T follicular helper cell (primary cell): ENCODE measurements at places on chromosomes 2 and 18.
A peak's percentile ranks its signal among the peaks of the same experiment; 100 is the strongest.

GRCh38 chr2:224038049-224038829 lies 847 bp downstream of the SERPINE2 start:
- DNase-seq = no peak

DNA sequence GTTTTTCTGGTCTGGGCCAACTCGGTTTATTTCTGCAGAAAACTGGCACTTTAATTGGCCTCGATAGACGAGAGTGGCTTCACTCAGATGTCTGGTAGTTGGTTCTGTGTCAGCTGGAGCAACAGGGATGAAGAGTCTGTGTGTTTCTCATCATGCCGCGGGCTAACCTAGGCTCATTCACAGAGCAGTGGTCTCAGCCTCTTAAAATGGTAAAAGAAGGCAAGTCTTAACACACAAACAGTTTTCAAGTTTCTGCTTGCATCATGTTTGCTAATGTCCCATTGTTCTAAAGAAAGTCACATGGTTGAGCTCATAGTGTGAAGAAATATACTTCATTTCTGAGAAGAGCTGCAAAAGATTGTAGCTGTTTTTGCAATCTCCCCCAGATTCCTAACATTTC lies 37.5 kb upstream of the ANXA4 start:
- no peak for DNase-seq

- DNase-seq = no peak
These were observed 199.3 kb downstream of the HDAC4 start for GRCh38 chr2:239201531-239201876.

GRCh38 chr2:143433251-143433650 lies 304.0 kb downstream of the ARHGAP15 start:
- no peak for DNase-seq

DNA sequence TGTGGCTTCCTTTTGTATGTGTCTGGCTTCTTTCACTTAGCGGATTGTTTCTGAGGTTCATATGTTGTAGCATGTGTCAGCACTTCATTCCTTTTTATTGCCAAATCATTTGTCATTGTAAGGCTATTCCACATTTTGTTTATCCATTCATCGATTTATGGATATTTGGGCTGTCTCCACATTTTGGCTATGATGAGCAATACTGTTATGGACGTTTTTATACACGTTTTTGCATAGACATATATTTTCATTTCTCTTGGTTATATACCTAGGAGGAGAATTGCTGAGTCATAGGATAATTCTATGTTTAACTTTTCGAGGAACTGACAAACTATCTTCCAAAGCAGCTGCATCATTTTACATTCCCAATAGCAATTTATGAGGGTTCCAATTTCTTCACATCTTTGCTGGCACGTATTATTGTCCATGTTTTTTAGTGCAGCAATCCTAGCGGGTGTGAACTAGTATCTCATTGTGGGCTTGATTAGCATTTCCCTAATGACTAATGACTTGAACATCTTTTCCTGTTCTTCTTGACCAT lies 48.1 kb upstream of the TBC1D8 start:
- DNase-seq = no peak

GRCh38 chr2:176128982-176129796 lies at the start of gene HOXD8:
HOXD8 (plus strand) TSS chr2:176129705; CDS start chr2:176130367, 662 bp downstream.
- DNase-seq = no peak

DNA sequence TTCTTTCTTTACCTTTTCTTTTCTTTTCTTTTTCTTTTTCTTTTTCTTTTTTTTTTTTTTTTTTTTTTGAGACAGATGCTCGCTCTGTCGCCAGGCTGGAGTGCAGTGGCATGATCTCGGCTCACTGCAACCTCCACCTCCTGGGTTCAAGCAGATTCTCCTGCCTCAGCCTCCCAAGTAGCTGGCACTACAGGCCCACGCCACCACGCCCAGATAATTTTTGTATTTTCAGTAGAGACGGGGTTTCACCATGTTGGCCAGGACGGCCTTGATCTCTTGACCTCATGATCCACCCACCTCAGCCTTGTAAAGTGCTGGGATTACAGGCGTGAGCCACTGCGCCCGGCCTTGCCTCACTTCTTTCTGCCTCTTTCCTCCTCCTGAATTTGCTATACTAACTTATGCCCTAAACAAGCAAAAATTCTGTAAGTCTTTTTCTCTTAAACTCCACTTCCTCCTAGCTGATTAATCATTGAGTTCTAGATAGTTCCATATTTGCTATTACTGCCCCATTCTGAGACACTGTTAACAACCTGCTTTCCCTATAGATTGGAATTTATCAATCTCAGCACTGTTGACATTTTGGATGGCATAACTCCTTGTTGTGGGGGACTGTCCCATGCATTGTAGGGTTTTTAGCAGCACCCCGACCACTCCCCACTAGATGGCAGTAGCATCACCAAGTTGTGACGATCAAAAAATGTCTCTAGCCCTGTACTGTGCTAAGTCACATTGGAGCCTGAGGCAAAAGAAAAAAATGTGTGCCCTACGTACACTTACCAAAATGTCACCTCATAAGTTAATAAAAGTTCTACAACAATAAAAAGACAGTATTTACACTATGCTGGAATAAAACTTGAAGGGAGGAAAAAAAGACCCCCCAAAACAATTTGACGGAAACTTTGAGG lies 16.4 kb upstream of the THADA start:
- peak; percentile 49 for DNase-seq

DNA sequence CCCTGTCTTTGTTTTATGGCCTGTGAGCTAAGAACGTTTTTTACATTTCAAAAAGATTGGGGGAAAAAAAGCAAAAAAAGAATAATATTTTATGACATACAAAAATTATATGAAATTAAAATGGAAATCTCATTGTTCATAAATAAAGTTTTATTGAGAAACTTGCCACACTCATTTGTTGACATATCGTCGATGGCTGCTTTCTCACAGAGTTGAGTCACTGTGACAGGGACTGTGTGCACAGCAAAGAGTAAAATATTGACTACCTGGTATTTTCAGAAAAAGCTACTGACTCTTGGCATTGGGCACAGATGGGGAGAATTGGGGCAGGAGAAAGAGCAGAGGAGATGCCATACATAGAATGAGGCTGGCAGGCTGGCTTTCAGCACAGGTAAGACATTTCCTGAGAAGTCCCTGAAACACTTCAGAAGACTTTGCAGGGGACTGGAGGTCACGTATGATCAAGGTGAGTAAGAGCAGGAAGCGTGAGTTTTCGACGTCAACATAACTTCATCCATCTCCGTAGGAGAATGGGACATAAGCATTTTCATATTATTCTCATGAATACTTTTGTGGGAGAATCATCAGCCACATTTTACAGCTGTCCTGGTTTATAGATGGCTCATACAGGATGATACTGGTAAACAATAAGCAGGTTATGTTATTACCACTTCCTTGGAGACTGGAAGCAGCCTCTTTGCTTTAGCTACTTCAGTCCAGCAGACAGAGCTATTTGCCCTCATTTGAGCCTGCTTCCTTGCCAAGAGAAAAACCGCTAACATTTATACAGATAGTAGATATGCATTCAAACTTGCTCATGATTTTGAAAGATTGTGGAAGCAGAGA lies 32.5 kb upstream of the PUM2 start:
- no peak for DNase-seq

- DNase-seq = no peak
These were observed 71.1 kb upstream of the TFCP2L1 start for GRCh38 chr2:121356058-121356640.

DNA sequence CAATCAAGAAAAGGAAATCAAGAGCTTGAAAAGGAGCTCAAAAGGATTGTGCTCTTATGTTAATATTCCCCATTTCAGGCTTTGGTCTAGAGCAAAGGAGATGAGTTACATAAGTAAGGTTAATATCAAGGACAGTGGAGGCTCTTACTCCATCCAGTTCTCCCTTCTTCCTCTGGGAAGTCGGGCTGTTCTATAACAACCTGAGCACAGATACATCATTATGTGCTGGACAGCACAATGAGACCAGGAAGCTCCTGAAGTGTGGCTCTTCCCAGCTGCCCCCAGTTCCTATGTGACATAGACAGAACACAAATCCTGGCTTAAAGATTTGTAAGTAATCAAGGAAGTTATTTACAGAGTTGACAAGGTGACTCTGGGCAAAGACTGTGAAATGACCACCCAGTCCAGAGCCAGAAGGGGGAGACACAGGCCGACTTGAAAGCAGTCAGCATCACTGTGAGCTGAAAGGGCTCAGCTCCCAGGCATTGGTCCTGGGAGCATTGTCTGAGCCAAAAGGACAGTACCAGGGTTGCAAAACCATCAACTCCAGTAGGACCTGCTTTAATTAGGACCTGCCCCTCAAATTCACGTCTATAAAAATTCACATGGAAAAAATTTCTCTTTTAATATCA lies 917.6 kb upstream of the ACVR2A start:
- no peak for DNase-seq

DNA sequence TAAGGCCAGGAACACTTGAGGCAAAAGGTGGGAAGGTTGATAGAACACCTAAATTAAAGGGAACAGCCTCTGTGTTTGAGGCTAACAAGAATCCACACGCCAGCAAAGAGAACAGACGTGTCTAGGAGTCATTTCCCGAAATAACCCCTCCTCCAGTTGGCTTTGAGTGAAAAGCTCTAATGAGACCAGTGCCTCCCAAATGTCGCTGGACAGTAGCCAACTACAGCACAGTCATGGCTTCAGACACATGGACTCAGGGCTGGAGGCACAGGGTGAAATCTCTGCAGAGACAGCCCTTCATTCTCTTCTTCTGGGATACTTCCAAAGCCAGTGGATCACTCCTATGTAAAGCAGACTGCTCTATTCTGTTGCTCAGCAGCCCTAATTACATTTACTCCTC lies 49.6 kb downstream of the SOWAHC start:
- no peak for DNase-seq

DNA sequence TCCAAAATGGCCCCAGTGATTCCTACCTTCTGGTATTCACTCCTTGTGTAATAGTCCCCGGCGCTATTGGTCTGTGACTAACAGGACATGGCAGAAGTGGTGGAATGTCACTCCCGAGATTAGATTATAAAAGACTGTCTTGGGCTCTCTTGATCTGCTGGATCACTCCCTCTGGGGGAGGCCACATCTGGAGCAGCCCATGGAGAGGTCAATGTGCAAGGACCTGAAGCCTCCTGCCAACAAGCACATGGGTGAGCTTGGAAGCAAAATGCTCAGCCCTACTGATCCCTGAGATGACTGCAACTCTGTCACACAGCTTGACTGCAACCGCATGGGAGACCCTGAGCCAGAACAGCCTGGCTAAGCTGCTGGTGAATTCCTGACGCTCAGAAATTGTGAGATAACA lies 94.3 kb upstream of the GLI2 start:
- DNase-seq = no peak

GRCh38 chr2:20107352-20107751 lies 55.9 kb upstream of the LAPTM4A start:
- no peak for DNase-seq

GRCh38 chr2:154425994-154426393 lies 272.5 kb upstream of the KCNJ3 start:
- no peak for DNase-seq
